Activated T-cell treated with anti-CD3 and anti-CD28 coated beads, Interleukin-2, amount 50 U/mL, for 72 hours (primary cell): ENCODE measurements at places on chromosomes 1 and 21. TPM values are rescaled to one million over a fixed set of nuclear protein-coding genes. Genes with fewer than 3 reads are reported as not detected.

DNA sequence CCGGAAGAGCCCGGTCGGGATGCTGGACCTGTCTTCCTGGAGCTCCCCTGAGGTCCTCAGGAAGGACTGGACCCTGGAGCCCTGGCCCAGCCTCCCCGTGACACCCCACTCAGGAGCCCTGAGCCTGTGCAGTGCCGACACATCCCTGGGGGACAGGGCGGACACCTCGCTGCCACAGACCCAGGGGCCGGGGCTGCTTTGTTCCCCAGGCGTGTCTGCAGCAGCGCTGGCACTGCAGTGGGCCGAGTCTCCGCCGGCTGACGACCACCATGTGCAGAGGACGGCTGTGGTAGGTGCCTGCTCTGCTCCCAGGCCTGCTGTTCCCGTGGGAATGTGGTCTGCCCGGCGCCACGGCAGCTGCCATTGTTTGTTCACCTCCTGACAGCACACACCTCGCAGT is 42.1 kb upstream of the DIP2A start:
- DNase-seq, result no peak
- no peaks in the 10 kb centered on the region for H3K4me1 ChIP-seq
- H3K27me3 ChIP-seq, result no peaks in the 10 kb centered on the region
- H3K27ac ChIP-seq, result no peak overlapping the region

GRCh38 chr21:34743831-34744230 is 75.0 kb downstream of the CLIC6 start:
- H3K36me3 ChIP-seq, result no peaks in the 10 kb centered on the region
- DNase-seq, result no peak
- peaks cover 20% of the 10 kb centered on the region for H3K27me3 ChIP-seq
- no peak overlapping the region for H3K4me3 ChIP-seq
- no peaks in the 10 kb centered on the region for H3K4me1 ChIP-seq

DNA sequence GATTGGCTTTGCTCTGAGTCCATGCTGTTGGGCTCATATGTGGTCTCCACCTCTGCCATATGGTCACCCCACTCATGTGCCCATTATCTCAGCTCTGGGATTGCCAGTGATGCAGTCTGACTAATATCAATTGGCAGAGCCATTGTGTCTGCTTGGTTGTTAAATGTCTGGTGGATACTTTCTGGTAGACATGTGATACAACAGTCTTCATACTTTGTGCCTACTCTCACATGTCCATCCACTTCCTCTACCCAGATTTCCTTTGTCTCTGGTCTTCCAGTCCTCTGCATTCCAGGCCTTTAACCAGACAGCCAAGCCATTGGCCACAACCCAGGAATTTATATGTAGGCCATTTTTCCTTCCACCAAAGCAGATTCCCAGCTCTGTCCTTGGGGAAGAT is 30.8 kb upstream of the DIPK1A start:
- no peaks in the 10 kb centered on the region for H3K27me3 ChIP-seq
- H3K4me1 ChIP-seq, result peaks cover 59% of the 10 kb centered on the region
- no peak overlapping the region for H3K27ac ChIP-seq
- H3K4me3 ChIP-seq, result no peak overlapping the region

DNA sequence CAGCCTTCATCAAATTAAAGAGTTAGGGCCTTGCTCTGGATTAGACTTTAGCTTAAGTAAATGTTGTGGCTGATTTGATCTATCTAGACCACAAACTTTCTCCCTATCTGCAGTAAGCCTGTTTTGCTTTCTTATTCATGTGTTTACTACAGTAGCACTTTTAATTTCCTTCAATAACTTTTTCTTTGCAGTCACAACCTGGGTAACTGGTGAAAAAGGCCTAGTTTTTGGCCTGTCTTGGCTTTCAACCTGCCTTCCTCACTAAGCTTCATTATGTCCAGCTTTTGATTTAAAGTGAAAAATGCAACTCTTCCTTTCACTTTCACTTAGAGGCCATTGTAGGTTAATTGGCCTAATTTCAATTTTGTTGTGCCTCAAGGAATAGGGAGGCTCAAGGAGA is 12.5 kb upstream of the LPGAT1 start:
- H3K27me3 ChIP-seq, result no peaks in the 10 kb centered on the region
- no peak for DNase-seq
- no peaks in the 10 kb centered on the region for H3K36me3 ChIP-seq
- peaks cover 34% of the 10 kb centered on the region for H3K4me1 ChIP-seq
- H3K27ac ChIP-seq, result no peak overlapping the region

- H3K27me3 ChIP-seq, result no peaks in the 10 kb centered on the region
- no peak overlapping the region for H3K27ac ChIP-seq
- H3K36me3 ChIP-seq, result no peaks in the 10 kb centered on the region
- H3K4me1 ChIP-seq, result no peaks in the 10 kb centered on the region
These were observed 1678.9 kb downstream of the KCNT2 start for GRCh38 chr1:194929357-194929756.

GRCh38 chr1:107378866-107379265 is 238.0 kb downstream of the NTNG1 start:
- no peak overlapping the region for H3K27ac ChIP-seq
- no peak overlapping the region for H3K4me3 ChIP-seq
- H3K4me1 ChIP-seq, result no peaks in the 10 kb centered on the region
- no peaks in the 10 kb centered on the region for H3K27me3 ChIP-seq

- no peaks in the 10 kb centered on the region for H3K36me3 ChIP-seq
- H3K4me1 ChIP-seq, result peaks cover 72% of the 10 kb centered on the region
- peak overlapping the region; percentile 71 for H3K4me3 ChIP-seq
- H3K27ac ChIP-seq, result peak overlapping the region; percentile 72
- DNase-seq, result no peak
These were observed 47.6 kb downstream of the IER5 start for GRCh38 chr1:181135815-181136737.

DNA sequence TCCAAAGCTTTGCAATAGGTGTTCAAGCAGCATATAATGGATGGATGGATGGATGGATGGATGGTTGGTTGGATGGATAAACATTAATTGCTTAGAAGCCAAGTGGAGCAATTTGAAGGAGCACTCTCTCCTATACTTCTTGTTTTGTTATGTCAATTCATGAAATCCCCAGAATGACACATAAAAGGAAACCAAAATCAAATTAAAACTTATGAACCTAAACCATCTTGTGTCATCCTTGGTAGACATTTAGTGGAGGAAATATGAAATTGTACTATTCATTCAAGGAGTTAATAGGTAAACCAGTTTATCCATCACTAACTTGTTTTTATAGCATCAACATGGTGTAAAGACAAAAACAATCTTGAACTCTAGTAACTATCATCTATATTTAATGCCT is 122.5 kb downstream of the NR5A2 start:
- H3K36me3 ChIP-seq, result no peaks in the 10 kb centered on the region
- H3K4me3 ChIP-seq, result peak overlapping the region; percentile 75
- H3K27me3 ChIP-seq, result no peaks in the 10 kb centered on the region
- peak overlapping the region; percentile 99 for H3K27ac ChIP-seq

GRCh38 chr1:179166663-179167417 is 62.6 kb downstream of the ABL2 start:
- H3K4me1 ChIP-seq, result peaks cover 7% of the 10 kb centered on the region
- no peak overlapping the region for H3K27ac ChIP-seq
- no peaks in the 10 kb centered on the region for H3K27me3 ChIP-seq
- no peak for DNase-seq

DNA sequence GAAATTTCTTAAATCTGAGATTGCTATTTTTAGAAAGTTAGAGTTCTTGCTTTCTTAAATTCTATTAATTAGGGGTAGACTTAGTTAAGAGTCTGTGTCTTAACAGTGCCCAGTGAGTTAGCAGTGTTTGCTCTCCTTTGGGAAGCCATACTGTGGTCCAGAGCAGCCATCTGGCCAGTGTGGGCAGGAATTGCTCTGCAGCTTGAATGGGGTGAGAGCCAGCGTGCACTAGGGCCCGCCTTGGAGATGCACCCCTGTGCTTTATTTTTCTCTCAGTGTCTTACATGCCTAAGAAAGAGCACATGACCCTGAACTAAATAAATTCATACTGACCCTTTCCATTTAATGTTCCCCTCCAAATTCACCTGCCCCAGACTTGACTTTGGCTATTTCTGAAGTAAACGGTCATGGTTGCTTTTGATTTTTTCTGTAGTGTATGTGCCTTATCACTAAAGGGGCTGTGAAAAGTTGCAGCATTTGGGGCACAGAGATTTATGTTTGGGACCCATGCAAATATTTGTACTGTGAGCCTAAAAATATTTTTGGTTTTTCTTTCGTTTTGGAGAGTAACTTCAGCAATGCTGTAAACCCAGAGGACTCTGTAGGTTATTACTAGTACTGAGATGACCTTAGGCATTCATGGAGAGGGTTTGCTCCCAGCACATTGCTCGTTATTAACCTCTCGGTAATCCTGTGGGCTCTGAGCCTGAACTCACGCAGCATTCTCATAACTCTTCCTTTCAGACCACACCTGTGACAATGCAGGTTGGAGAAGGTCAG is 21.3 kb upstream of the KCNQ4 start:
- no peak overlapping the region for H3K27ac ChIP-seq
- no peak for DNase-seq
- H3K27me3 ChIP-seq, result no peaks in the 10 kb centered on the region
- H3K36me3 ChIP-seq, result peaks cover 5% of the 10 kb centered on the region
- H3K4me3 ChIP-seq, result no peak overlapping the region
- H3K4me1 ChIP-seq, result peaks cover 38% of the 10 kb centered on the region

The LRRC3 gene
- total RNA-seq, result 3.8 TPM

The OR2T2 gene
- total RNA-seq, result not detected

The DNAJC6 gene
- total RNA-seq, result 3.1 TPM

The KRTAP15-1 gene
- not detected for total RNA-seq

The RHD gene
- total RNA-seq, result 0.12 TPM

The PDE4B gene
- 53.9 TPM for total RNA-seq

The FAM167B gene
- 1.9 TPM for total RNA-seq
